ENCODE measurements at places on chromosomes 2 and 18. TPM values are rescaled to one million over a fixed set of nuclear protein-coding genes. Genes with fewer than 3 reads are reported as not detected.

Gene TEKT4
- not detected for polyA plus RNA-seq

Gene NT5DC4
- polyA plus RNA-seq = 0.07 TPM

Gene ABCG5
- not detected for polyA plus RNA-seq

Gene REEP1
- polyA plus RNA-seq = 0.72 TPM

Gene GREB1L
- 5.1 TPM for polyA plus RNA-seq

Gene CREG2
- 1.7 TPM for polyA plus RNA-seq

Gene EMILIN1
- polyA plus RNA-seq = 0.03 TPM

Gene TSHZ1
- polyA plus RNA-seq = 2.2 TPM

Gene LCT
- 0.01 TPM for polyA plus RNA-seq

Gene PTPRN
- not detected for polyA plus RNA-seq

Gene ALK
- not detected for polyA plus RNA-seq

Gene CYRIA
- 1.4 TPM for polyA plus RNA-seq

Gene ALPI
- not detected for polyA plus RNA-seq

Gene GRB14
- 4.2 TPM for polyA plus RNA-seq

Gene SLC8A1
- polyA plus RNA-seq = 2.7 TPM

Gene IL36A
- polyA plus RNA-seq = not detected

Gene ADRA2B
- 0.02 TPM for polyA plus RNA-seq

Gene AQP12A
- not detected for polyA plus RNA-seq

Gene ERFE
- 0.27 TPM for polyA plus RNA-seq

Gene CXCR1
- polyA plus RNA-seq = 14.5 TPM

Gene FBLN7
- 0.12 TPM for polyA plus RNA-seq

Gene ATP6V1B1
- not detected for polyA plus RNA-seq

Gene DNAH6
- 0.08 TPM for polyA plus RNA-seq

Gene VWC2L
- polyA plus RNA-seq = not detected

Gene DTNA
- 0.26 TPM for polyA plus RNA-seq

Gene UNC80
- 0.09 TPM for polyA plus RNA-seq

Gene ZAP70
- 7.3 TPM for polyA plus RNA-seq

Gene POU3F3
- polyA plus RNA-seq = not detected

Gene NCKAP5
- 3.0 TPM for polyA plus RNA-seq

Gene POTEC
- polyA plus RNA-seq = not detected

Gene PROM2
- polyA plus RNA-seq = 16.8 TPM

Gene MOGAT1
- polyA plus RNA-seq = not detected

Gene NDUFAF7
- 20.8 TPM for polyA plus RNA-seq

Gene MAPK4
- polyA plus RNA-seq = not detected

Gene EFEMP1
- 234 TPM for polyA plus RNA-seq

Gene SFTPB
- not detected for polyA plus RNA-seq

Gene KIAA1328
- polyA plus RNA-seq = 3.8 TPM

Gene LYG2
- 0.24 TPM for polyA plus RNA-seq

Gene KCNJ3
- polyA plus RNA-seq = not detected

Gene FER1L5
- 0.01 TPM for polyA plus RNA-seq

Gene ASXL3
- not detected for polyA plus RNA-seq

Gene LPIN1
- polyA plus RNA-seq = 79.6 TPM

Gene SETBP1
- 3.3 TPM for polyA plus RNA-seq
